Neural progenitor cell (in vitro differentiated cells): ENCODE measurements at places on chromosomes 13 and 19. TPM values are rescaled to one million over a fixed set of nuclear protein-coding genes. Genes with fewer than 3 reads are reported as not detected.
A peak's percentile ranks its signal among the peaks of the same experiment; 100 is the strongest.

Gene ZNF431
- 24.7 and 35.4 TPM in 2 replicates for total RNA-seq

Gene SLAIN1
- total RNA-seq = 72.8 and 87.2 TPM in 2 replicates

Gene IL27RA
- total RNA-seq = 1.2 and 3.3 TPM in 2 replicates

- no peak for DNase-seq
Observed at GRCh38 chr19:19900139-19900728, 512 bp upstream of the ZNF93 start.

- no peak for DNase-seq
Observed at GRCh38 chr19:13599681-13600080, 93.4 kb upstream of the CACNA1A start.

DNA sequence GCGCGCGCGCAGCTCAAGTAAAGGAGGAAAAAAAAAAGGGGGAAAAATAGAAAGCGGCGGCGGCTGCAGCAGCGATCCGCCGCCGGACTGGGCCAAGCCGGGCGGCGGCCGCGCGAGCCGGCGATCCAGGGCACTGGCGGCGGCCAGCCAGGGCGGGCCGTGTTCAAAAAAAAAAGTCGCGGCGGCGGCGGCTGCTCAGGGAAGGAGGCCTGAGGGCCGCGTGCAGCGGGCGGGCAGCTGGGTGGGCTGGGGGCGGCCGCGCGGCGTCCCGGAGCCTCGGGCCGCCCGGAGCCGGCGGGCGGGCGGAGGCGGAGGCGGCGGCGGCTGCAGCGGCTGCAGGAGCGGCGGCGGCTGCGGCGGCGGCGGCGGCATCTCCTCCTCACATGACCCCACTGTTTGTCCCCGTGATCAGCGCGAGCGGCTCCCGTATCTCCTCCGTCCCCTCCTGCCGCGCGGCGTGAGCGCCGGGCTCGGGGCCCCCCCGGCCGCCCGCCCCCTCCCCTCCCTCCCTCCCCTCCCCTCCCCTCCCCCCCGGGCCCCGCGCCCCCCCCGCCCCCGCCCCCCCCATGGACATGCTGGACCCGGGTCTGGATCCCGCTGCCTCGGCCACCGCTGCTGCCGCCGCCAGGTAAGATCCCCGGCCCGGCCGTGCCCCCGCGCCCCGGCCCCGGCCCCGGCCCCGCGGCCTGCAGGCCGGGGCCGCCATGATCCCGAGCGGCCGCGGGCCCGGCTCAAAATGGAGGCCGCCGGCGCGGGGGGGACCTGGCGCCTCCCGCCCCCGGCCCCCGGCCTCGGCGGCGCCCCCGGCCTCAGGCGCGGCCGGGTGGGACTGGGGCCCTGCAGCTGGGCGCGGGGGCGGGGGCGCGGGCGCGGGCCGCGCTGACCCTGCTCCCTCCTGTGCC is at the start of gene USF2:
Gene USF2 (plus strand): TSS at position 427 of the 902 bp plus-strand sequence. CDS start 140 bp downstream, at position 567.
- peak; percentile 89 for DNase-seq

- no peak for DNase-seq
Observed at GRCh38 chr19:29636553-29637360, 28.5 kb upstream of the PLEKHF1 start.

Gene GJA3
- 0.17 and 0.53 TPM in 2 replicates for total RNA-seq

DNA sequence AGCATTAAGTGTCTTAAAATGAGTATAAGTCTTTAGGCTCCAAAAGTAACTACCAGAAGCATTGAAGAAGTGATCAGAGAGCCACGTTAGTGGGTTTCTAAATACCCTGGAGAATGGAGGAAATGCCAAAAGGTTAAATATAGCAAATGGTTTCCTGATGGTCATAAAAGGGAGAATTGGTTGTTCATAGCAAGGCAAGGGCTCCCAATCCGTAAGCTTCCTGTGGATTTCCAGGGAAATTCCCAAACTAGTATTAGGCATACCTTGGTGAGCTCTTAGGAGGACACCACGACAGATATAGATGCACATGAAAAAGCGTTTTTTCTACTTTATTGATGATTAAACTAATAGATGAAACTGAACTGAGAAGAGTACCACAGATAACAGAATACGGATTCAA is 410.9 kb downstream of the FOXO1 start:
- DNase-seq = no peak

GRCh38 chr13:45328661-45329111 is 12.3 kb downstream of the TPT1 start:
- DNase-seq = no peak

GRCh38 chr13:50106559-50106958 is 91.3 kb downstream of the KCNRG start:
- no peak for DNase-seq

Gene KLHL1
- total RNA-seq = not detected in 2 replicates

Gene TEX26
- not detected in 2 replicates for total RNA-seq

DNA sequence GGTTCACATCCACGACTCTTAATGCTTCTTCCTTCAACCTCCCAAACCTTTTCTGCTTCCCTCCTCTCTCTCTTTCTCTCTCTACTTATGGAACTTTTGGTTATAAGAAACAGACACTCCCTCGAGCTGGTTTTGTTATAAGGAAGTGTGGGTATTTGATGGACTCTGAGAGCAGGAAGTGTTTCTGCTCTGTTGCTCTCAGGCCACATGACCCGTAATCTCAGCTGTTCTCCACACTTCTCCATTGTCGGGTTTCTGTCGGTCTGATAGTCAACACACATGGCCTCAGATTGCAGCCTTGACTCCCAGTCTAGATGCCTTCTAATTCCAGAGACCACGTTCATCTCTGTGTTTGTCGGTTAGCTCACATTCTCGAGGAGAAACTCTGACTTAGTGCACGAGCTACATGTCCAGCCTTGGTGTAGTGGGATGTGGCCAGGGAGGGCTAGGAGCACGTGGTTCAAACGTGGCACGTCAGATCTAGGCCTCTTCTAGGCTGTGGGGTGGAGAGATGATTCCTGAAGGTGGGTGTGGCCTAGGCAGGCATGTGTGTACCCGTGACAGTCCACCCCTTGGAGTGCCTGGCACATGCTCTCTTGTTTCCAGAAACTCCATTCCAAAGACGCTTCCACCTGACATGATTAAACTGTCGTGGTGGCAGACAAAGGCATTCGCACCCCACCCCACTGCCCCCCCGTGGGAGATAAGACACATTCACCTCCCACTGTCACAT is 26.3 kb downstream of the CNFN start:
- no peak for DNase-seq

- no peak for DNase-seq
Observed at GRCh38 chr13:99542788-99543406, 41.6 kb downstream of the TM9SF2 start.

GRCh38 chr13:97659602-97660001 is 225.6 kb downstream of the RAP2A start:
- DNase-seq = peak; percentile 65

GRCh38 chr13:44413095-44413494 is 39.5 kb downstream of the SERP2 start:
- no peak for DNase-seq

- DNase-seq = no peak
Observed at GRCh38 chr19:34044021-34044420, 128.3 kb upstream of the LSM14A start.

GRCh38 chr13:34469196-34469986 is 472.7 kb upstream of the NBEA start:
- no peak for DNase-seq

DNA sequence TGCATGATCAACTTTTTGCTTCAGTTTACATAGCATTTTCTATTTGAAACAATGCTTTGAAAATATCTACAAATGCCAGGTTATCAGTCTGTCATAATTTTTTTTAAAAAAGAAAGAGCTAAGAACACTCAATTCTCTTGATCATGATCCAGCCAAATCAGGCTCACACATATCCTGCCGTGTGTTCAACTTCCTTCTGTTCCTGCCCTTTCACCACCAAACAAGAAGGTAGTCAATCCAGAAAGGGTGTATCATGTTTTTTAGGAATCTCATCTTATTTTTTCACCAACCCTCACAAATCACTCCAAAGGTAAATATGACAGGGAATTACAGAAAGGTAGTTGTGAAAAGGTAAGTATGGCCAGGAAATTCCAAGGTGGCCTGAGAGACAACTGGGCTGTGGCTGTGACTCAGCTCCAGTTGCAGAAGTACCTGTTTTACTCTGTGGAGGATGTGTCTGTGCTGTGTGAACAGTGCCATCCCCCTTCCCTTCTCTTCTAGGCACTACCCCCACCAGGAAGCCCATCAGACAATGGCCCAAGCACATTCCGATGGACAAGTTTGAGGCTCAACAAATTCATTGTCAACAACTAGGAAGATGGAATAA is 138.8 kb upstream of the GJB6 start:
- no peak for DNase-seq

DNA sequence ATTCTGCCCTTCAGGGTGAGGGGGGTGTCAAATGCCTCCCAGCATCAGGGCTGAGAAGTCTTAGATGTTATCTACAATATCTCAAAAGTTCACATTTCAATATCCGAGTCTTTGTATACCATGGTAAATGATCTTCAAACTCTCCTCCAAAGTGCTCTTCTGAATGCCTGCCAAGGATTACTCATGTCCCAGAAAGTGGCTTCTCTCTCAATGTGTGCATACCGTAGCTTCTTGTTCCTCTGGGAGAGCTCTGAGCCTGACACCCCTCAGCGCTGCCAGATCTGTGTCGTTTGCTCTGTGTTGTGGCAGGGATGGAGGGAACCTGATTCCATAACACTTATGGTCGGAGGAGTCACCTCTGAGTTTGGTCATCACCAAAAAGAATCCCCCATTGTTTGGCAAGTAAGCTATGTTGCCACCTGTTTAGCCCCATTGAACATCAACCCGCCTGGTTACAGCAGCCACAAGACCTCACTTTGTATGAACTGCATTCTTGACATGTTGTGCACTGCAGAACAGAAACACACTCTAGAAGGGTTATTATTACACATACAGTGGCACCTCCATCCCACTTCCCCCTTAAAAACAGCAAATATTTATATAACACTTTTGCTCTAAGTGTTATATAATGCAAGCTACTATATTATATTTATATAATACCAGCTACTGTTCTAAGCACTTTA is 163.1 kb upstream of the MIR17HG start:
- no peak for DNase-seq

Gene ITGBL1
- total RNA-seq = not detected in 2 replicates

GRCh38 chr13:50320271-50320862 is 305.1 kb downstream of the KCNRG start:
- no peak for DNase-seq

- DNase-seq = no peak
Observed at GRCh38 chr19:45515807-45516401, 8.6 kb downstream of the VASP start.

GRCh38 chr13:25978961-25979360 is 72.9 kb downstream of the SHISA2 start:
- no peak for DNase-seq

Gene EMP3
- total RNA-seq = 1.2 and 10.7 TPM in 2 replicates

GRCh38 chr13:92074658-92075057 is 676.2 kb downstream of the GPC5 start:
- peak; percentile 68 for DNase-seq

DNA sequence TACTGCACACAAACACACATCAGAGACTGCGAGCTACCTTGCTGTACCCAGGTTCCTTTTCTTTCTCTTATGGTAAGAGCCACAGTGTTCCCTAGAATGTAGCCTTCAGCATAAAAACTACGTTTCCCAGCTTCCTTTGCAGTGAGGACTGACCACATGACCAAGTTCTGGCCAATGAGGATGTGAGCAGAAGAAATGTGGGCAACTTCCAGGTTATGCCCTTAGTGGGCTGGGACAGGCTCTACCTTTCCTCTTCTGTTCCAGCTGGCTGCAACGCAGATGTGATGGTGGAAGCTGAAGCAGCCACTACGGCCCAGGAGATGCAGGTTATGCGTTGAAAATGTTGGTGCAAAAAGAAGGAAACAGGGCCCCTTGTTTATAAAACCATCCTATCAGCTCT is 27.5 kb downstream of the VRK3 start:
- DNase-seq = peak; percentile 60

DNA sequence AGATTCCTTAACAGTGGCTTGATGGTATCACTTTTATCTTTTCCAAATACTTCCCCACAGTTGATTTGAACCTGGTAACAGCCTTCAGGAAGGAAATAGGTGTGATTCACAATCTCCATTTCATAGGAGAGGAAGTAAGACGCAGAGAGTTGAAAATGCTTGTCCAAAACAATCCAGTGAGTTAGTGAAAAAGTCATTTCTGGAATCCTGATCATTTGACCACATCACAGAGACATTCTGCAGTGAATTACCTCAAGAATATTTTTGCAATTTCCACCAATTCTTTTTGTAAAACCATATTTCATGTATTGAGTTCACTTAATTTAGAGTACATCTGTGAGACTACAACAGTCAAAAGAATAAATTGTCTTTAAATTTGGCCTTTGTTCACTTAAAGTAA is 292.8 kb downstream of the DCLK1 start:
- DNase-seq = no peak

DNA sequence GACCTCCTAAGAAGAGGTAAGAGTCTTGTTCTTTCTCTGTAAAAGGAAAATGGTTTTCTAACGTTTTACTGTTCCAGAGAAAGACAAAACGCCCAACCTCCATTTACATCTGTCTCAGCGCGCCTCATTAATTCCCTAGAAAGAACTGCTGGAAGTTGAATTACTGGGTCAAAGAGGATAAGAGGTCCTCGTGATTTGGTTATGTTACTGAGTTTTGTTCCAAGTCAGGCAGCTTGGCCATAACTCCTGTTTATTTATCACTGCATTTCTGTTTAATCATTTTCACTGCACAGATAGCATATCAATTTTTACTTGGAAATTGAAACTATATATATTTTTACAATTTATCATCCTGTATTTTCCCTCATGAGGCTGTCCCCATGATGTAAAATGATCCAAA is 112.9 kb upstream of the PEG3 start:
- no peak for DNase-seq

Gene ZNF415
- total RNA-seq = 20.3 and 23.9 TPM in 2 replicates

Gene PPFIA3
- total RNA-seq = 1.8 and 12.0 TPM in 2 replicates

- no peak for DNase-seq
Observed at GRCh38 chr13:41284512-41285288, 21.3 kb upstream of the MTRF1 start.

Gene CCDC70
- total RNA-seq = not detected in 2 replicates

Gene FUT6
- total RNA-seq = not detected in 2 replicates

DNA sequence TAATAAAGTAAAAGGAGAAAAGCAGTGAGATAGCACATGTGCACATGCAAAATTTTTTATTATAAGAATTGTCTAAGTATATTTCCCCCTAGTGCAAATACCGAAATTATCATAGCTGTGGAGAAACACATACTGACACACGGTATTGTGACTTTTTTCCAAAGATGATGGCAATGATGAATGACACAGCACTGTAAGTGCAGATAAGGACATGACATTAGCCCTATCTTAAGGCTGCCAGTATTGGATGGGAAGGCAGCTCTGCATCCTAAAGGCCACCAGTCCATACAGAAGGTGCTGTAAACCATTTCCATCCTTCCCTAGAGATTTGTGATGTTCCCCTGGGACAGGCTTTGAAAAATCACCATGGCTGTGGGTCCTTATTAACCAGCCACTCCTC is 11.5 kb upstream of the MICU2 start:
- DNase-seq = no peak

DNA sequence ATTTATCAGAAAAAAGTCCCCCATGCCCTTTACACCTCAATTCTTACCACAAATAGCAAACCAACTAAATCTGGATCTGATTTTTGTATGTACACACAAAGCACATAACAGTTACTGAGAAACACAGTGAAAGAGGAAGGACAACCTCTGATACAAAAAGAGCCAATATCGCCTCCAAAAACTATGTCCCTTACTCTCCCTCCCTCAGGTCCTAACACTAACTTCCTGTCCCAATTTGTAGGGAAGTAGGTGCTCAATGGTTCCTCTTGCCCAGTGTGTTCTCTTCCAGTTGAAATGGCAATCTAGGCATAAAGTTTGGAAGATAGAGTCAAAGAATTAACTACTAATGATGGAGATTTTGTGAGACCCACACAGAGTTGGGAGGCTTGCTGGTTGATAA is 15.8 kb upstream of the FPR3 start:
- no peak for DNase-seq

- DNase-seq = no peak
Observed at GRCh38 chr19:14843578-14843977, 5.1 kb downstream of the OR7A10 start.
